ENCODE measurements at places on chromosomes 5 and 9. TPM values are rescaled to one million over a fixed set of nuclear protein-coding genes. Genes with fewer than 3 reads are reported as not detected.

The SRD5A1 gene
- total RNA-seq = 13.2 TPM

The GLRA1 gene
- not detected for total RNA-seq

The APBB3 gene
- 16.2 TPM for total RNA-seq

The C1QTNF3 gene
- 0.51 TPM for total RNA-seq

The HMCN2 gene
- total RNA-seq = 1.0 TPM

The PDE6A gene
- total RNA-seq = 0.05 TPM

The DOLPP1 gene
- 15.5 TPM for total RNA-seq

The KDM3B gene
- 52.8 TPM for total RNA-seq

The ACTL7A gene
- not detected for total RNA-seq

The NUTM2G gene
- not detected for total RNA-seq

The TSSK1B gene
- total RNA-seq = not detected

The XRCC4 gene
- 6.5 TPM for total RNA-seq

The FOXD4L4 gene
- 0.17 TPM for total RNA-seq

The ENHO gene
- total RNA-seq = not detected

The RPS14 gene
- 1,615 TPM for total RNA-seq

The PCDHGB7 gene
- 11.9 TPM for total RNA-seq

The SH2D3C gene
- 77.8 TPM for total RNA-seq

The C9orf152 gene
- not detected for total RNA-seq

The FOXD4 gene
- total RNA-seq = 0.17 TPM

The WDR55 gene
- total RNA-seq = 45.1 TPM

The SPATA31A3 gene
- not detected for total RNA-seq

The ANKDD1B gene
- total RNA-seq = 1.1 TPM

The GABRA6 gene
- not detected for total RNA-seq

The PDGFRB gene
- total RNA-seq = 9.9 TPM

The SLC6A18 gene
- not detected for total RNA-seq

The KYAT1 gene
- total RNA-seq = 9.7 TPM

The FGF10 gene
- total RNA-seq = not detected

The CTSV gene
- 2.1 TPM for total RNA-seq

The PLAC8L1 gene
- not detected for total RNA-seq

The LCNL1 gene
- total RNA-seq = not detected

The NTRK2 gene
- 0.05 TPM for total RNA-seq

The PCDHB7 gene
- 0.68 TPM for total RNA-seq

The DRD1 gene
- not detected for total RNA-seq

The IFNE gene
- 0.05 TPM for total RNA-seq

The ADAMTS19 gene
- not detected for total RNA-seq
